Hematopoietic multipotent progenitor cell treated with erythropoietin and hydrocortisone succinate and interleukin-3 and kit ligand, for 8 days (in vitro differentiated cells): ENCODE measurements at places on chromosomes 2 and 18.

DNA sequence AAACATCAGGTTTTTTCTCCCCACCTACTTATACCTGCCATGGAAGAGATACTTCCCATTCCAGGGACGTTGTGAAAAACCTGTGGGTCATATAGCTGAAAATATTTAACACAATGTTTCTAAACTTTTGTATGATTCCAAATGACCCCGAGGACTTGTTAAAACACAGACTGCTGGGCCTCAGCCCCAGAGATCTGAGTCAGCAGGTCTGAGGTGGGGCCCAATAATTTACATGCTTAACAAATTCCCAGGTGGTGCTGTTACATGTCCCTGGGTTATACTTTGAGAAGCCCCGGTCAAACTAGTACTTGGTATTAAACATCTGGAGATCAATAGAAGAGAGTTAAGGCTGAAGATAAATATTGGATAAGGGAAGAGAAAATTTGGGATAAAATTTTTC, 71.4 kb upstream of the FRZB start:
- no peak for DNase-seq

GRCh38 chr2:178268435-178268834, 74.1 kb downstream of the OSBPL6 start:
- no peak for DNase-seq

GRCh38 chr2:147679955-147680531, 164.8 kb upstream of the ACVR2A start:
- DNase-seq, result no peak

- DNase-seq, result no peak
Measured at GRCh38 chr2:71901466-71901865, 246.2 kb downstream of the CYP26B1 start.

DNA sequence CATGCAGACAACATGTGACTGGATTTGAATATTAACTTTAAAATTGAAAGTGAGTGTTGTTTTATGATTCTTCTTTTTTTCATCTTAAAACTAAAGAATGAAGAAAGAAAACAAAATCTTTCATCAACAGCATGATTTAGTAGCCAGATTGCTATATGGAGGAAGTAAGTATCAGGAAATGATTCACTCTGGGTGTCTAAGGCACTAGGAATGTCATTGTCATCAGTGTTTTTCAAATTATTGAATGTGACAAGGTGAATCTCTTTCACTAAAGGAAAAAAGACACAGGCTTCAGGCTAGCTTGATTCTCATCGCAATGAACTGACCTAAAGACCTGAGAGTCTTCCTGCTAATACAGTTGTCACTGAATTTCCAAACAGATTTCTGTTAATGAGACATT, 430.1 kb downstream of the FBXO15 start:
- no peak for DNase-seq

GRCh38 chr18:59271606-59272220, 1.5 kb downstream of the RAX start:
- no peak for DNase-seq

DNA sequence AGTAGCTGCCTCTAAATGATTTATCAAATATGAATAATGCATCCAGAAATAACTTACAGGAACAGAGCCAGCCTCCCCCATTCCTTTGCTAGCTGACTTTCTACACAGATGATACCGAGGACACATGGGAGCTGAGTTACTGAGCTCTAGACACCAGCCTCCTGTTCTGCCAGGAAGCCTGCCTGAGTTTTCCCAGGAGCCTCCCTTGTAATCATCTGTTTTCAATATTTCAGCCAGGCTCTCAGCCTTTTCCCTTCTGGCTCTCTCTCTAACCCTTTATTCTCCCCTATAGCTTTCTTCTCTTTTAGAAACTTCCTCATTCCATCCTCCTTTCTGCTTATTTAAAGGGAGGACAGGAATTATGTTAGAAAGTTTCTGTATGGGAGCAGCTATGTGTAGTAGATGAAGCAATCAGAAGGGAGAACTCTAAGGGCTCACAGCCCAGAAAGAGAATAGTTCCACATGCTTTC, 911.6 kb downstream of the TDRD15 start:
- DNase-seq, result no peak

GRCh38 chr2:238903141-238903540, 55.3 kb downstream of the TWIST2 start:
- DNase-seq, result no peak

GRCh38 chr2:129302561-129303183, 676.8 kb upstream of the RAB6C start:
- no peak for DNase-seq

DNA sequence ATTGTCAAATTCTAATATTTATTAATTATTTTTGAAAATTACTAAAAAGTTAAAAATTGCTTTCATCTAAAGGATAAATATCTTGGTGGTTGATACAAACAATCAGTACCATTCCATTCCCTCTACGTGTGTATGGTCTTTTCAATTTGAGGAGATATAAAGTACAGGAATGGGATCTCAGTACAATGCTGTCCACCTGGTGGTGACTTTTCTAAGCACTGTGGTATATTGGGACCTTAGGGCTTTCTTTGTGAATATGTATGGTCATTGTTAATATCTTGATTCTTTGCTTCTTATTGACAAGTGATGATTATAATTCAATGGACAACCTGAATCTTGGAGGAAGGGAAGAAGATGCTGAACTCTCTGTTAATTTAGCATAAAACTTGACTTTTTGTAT, 83.1 kb downstream of the NBEAL1 start:
- DNase-seq, result peak; percentile 34

DNA sequence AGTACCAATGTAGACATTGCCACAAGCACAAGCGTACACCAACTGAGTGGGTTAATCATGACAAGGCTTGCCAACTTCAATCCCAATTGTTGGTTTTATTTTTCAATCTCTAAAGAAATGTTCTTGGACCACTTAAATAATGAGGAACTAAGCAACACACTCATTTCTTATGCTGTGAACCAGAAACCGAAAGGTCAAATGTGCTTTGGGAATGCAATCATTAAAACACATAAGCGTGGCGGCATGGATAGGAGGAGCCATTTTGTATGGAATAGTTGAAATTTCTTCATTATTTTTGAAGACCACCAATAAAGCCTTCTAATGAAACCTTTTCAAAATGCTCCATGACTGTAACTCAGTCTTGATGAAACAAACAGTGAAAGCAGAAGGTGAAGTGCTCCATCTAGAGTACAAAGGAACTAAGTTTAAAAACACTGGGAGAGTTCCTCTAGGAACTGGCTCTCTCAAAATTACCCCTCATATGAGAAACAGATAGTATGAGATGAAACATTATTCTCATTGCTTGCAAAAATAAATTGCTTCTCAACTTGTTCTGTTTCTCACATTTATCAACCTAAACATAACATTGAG, 113.2 kb upstream of the CHST9 start:
- DNase-seq, result no peak

GRCh38 chr2:72745679-72746368, 80.0 kb downstream of the EXOC6B start:
- DNase-seq, result peak; percentile 78

DNA sequence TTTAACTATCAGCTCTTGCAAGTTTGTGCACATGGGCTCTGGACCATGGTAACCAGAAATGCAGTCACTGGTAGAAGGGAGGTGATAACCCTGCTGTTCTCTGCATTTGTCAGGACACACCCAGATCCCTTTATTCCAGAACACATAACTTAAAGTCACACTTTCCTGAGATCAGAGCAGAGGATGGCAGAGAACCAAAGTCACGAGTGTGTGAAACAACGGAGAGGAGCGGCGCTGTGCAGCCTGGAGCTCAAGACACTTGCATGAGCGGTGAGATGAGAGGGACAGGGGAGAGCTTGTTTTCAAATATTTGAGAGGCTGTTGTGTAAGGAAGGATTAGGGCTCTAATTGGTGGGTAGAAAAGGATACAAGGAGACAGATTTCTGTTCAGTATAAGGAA, 43.3 kb upstream of the AAK1 start:
- DNase-seq, result no peak

- DNase-seq, result no peak
Measured at GRCh38 chr2:147649286-147649685, 195.5 kb upstream of the ACVR2A start.

DNA sequence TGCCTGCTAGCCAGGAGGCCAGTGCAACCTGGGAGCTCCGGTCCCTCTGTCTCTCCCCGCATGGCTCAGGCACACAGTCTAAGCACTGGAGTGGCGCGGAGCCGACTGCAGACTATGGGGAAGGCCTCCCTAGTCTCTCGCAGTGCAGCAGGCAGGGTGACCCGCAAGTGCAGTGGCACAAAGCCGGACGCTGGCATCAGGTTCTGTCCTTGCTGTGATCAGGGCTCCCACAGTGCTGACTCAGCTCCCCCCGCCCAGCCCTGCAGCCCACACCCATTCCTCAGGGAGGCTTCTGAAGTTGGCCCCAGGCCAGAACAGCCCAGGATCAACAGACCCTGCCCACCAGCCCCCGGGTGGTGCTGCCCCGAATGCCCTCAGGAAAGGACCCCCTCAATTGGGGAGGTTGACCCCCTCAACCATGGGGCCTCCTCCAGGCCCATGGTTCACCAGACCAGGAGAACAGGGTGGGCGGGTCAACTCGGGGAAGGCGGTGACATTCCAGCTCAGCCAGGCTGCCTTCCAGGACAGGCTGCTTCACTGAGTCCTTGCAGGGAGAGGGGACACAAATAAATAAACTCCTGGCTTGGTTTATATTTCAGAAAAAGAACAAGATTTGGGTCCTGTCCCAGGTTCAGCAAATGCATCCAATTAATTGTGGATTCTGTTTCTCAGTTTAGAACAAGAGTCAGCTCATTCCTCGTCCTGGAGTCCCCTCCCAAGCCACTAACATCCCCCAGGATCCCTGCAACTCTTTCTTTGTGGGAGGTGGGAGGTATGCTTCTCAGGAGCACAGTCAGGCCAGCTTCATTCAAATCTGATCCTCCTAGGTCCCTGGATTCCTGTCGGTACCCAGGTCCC, 12.2 kb downstream of the BIN1 start:
- DNase-seq, result no peak

GRCh38 chr2:44937688-44938240, 3.7 kb upstream of the SIX3 start:
- DNase-seq, result no peak

DNA sequence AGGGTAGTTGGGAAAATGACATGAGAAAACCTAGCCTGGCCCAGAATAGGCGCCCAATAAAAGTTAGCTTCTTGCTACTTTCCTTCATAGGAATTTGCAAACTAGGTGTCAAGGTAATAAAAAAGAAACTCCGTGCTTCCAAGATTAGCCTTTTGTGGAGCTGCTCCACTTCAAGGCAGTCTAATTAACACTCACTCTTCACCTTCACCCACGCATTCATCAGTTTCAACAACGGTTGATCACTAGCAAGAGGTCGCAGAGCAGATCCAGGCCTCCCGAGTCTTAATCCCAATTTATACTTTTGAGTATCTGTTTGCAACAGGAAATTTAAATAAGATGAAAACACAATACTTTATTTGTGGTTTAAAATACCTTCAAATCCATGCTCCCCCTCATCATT, 39.5 kb upstream of the TANK start:
- DNase-seq, result no peak

GRCh38 chr18:41899535-41899934, 55.5 kb upstream of the PIK3C3 start:
- no peak for DNase-seq

GRCh38 chr18:32804134-32804888, 31.5 kb upstream of the KLHL14 start:
- DNase-seq, result no peak

DNA sequence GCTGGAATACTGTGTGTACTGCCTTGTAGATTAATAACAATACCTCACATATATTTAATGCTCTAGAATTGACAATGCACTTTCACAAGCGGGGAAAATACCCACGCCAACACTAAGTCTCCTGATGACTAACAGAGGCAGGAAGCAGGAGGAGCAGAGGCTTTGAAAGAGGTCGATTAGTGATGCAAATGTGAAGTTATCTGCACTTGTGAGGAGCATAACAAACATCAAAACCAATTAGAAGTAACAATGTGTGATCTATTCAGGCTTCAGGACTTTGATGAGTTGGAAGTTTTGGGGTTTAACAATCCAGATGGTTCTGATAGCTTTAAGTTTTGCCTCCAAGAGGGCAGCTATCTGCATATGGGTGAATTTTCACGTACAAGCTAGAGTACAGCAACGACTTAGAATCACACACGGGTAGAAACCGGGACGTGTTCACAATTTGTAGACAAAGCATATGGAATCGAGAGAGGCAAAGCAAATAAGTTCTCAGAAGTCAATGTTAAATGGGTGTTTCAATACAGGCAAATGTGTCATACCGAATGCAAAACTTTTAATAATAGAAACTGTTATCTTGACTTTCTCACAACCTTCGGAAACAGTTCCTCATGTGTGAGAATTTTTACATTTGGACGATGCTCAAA, 114.5 kb downstream of the METTL8 start:
- no peak for DNase-seq

DNA sequence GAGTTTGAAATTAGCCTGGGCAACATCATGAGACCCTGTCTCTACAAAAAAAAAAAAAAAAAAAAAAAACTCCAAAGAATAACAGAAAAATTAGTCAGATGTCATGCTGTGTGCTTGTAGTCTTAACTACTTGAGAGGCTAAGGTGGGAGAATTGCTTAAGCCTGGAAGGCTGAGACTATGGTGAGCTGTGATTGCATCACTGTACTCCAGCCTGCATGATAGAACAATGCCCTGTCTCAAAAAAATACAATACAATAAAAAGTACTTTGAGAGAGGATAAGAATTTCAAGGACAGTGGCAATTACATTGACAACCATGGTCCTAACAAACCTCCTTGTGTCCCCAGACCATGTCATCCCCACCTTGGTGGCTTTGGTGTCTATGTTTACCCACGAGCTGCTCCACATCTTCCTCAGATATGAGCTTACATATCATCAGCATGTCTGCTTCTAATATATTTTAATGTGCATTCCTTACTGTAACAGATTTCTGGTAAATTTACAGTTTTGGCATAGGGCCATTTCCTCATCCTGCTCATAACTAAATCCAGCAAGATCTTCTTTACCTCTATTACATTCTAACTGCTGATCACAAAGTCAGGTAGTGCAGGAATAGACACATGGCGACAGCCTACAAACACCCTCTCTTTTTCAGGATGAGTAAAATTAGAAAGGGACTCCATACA, 437.7 kb upstream of the HNRNPA3 start:
- DNase-seq, result no peak

- no peak for DNase-seq
Measured at GRCh38 chr2:119442850-119443249, 11.2 kb downstream of the TMEM37 start.

DNA sequence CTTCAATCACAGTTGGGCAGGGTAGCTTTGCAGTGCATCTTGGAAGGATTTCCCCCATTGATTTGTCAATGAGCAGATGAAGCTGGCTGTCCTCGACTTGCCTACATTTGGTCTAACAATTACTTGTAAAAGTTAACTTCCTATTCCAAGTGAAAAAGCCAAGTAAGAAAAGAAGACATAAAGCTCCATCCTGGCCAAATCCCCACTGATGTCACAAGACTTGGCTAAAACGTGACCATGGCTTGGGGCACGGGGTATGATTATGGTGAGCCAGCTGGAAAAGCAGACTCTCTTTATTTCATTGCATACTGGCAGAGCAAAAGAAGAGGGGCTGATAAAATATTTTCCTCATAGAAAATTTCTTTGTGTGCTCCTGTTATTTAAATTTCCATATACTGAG, 25.4 kb upstream of the PID1 start:
- DNase-seq, result no peak

GRCh38 chr18:40485318-40485717, 1469.7 kb upstream of the PIK3C3 start:
- DNase-seq, result no peak

- peak; percentile 96 for DNase-seq
Measured at GRCh38 chr2:55157474-55157884, 74.6 kb downstream of the CLHC1 start.

- peak; percentile 78 for DNase-seq
Measured at GRCh38 chr2:61928826-61929461, 23.5 kb downstream of the COMMD1 start.
